T follicular helper cell (primary cell): ENCODE measurements at places on chromosomes 5 and 9.

- DNase-seq: no peak
Measured at GRCh38 chr9:31639451-31639850, 745.0 kb upstream of the ACO1 start.

GRCh38 chr9:70111641-70112236 lies 68.1 kb downstream of the MAMDC2 start:
- DNase-seq: no peak

DNA sequence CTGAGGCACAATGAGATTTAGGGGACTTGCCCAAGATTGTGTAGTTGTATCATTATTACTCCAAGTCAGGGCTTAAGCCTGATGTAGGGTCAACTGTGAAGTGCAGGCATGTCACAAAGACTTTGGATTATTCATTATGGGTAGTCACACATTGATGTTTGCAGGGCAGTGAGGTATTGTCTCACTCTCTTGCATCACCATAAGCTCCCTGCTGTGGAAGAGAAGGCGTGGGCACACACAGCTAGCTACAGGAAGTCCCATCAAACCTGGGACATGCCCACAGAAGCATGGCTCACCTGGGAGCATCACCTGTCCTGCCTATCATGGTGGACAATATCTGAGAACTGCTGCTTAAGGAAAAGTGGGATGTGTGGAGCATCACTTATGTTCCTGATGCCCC lies 42.1 kb downstream of the TMOD1 start:
- DNase-seq: no peak

GRCh38 chr9:91364702-91365101 lies 3.0 kb upstream of the AUH start:
- no peak for DNase-seq

GRCh38 chr5:169286572-169287300 lies 14.2 kb downstream of the SLIT3 start:
- no peak for DNase-seq

DNA sequence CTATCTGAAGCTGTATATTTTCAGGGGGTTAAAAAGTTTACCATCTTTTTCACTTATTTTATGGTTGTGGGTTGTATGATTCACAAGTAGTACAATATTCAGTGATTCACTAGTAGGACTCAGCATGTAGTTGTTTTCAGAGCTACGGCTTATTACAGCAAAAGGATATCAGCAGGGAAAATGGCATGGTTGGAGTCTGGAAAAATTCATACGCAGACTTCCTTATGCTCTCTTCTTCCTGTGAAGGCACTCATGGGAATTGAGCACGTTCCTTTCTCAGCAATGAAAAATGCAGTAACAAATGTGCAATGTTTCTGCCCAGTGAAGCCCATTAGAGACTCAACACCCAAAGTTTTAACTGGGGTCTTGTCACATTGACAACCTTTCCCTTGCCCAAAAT lies 250.5 kb downstream of the KCNN2 start:
- DNase-seq: no peak

DNA sequence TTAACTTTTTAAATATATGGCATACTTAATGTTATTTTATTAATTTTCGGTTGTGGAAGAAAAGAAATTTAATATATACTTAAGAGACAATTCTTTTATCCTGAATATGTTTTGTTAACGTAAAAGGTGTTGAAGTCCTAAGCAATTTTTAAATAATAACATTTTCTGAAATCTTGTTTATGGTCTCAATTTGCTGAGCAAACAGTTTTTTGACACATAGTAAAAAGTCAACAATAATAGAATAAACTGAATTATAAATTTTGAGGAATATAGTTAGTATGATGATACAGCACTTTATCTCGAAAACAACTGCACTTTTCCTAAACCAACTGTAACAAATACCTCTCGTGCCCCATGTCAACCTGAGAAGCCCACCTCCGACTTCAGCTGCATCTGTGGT lies 229.8 kb upstream of the TARS1 start:
- DNase-seq: no peak

- DNase-seq: no peak
Measured at GRCh38 chr9:132946211-132946610, 1.8 kb upstream of the TSC1 start.

- DNase-seq: no peak
Measured at GRCh38 chr9:223152-223551, 8.5 kb downstream of the DOCK8 start.

DNA sequence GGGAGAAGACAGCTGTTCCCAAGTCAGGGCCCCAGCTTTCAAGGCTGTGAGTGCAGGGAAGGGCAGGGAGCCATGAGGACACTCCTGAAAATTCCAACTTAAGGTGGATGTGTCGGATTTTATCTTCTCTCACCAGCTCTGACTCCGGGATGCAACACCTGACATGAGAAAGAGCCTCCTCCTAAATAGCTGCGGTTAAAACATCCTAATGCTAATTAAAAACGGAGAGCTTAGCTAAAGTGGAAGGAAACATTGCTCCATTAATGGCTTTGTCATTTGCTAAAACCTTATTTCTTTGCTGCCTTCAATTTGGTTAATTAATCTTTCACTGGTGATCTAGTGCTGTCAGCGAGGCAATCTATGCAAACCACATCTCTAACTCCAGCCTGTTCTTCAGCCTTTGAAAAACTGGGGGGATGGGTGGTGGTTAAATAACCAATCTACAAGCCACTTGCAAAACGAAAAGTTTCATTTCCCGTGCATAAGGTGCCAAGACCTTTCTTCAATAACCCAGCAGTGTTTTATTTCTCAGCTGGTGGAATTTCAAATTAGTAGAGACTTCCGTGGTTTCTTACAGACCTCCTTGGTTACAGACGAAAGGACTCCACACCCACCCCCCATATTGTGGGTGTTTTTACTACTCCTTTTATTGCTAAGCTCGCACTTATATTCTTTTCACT lies 379.6 kb downstream of the MLLT3 start:
- no peak for DNase-seq

- no peak for DNase-seq
Measured at GRCh38 chr9:13351778-13352386, 72.4 kb upstream of the MPDZ start.

GRCh38 chr5:151014680-151015343 lies 5.6 kb upstream of the GPX3 start:
- DNase-seq: no peak

GRCh38 chr5:14435481-14435880 lies 146.1 kb upstream of the OTULINL start:
- no peak for DNase-seq

DNA sequence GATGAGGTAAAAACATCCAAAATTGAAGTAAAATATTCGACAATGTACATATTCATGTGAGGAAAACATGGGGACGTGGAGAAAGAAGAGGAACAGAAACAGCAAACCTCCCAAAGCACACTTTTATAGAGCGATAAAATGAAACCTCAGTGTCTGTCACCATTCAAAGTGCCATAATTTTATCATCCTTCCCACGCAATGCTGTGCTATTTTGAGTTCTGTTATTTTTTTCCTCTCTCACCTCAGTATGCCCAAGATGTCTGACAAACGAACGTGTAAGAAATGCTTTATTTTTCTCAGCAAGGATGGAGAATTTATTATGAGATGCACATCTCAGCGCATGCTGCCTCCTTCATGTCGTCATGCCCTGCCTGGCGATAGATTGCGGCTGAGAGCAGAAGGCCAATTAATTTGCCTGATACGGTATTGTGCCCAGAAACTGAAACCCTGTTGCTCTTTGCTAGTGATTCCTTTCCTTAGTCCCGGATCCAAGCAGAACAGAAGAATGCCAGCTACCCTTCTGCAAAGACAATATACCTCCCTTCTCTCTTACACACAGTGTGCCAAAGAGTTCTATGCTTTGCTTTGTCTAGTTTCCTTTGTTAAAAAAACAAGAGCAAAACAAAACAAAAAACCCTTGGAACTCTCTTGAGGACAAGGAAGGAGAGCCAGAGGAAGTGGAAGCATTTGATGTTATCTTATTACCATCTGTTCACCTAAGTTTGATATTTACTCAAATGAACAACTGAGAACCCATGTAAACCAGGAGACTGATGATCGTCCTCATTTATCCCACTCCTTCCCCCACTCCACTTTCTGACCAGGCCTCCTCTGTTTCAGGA lies 192.4 kb downstream of the SEMA6A start:
- DNase-seq: no peak

DNA sequence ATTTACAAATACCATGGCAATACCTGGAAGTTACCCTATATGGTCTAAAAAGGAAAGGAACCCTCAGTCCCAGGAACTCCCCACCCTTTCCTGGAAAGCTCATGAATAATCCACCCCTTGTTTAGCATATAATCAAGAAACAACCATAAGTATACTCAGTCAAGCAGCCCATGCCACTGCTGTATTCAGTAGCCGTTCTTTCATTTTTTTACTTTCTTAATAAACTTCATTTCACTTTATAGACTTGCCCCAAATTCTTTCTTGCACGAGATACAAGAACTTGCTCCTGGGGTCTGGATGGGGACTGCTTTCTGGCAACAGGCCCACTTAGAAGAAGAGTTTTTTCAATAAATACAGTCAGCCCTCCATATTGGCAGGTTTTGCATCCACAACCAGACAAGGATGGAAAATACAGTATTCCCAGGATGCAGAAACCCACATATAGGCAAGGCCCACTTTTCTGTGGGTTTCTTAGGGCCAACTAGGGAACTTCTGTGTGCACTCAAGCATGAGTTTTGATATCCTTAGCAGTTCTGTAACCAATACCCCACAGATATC lies 2.8 kb upstream of the TBCA start:
- DNase-seq: no peak

DNA sequence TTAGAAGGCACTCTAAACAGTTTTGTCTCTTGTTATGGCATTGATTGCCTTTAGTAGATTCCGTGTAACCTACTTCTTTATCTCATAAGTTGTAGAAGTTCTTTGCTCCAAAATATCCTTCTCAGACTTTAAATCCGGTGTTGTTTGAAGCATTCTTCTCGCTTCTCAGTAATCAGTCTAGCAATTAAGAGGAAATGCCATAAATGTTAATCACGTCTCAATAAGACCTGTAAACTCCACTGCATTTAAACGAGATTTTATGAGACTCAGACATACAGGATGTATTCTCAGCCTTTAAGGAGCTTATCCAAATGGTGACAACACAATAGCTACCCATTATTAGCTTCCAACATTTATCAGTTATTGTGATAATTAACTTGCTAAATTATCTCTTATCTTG lies 7.7 kb upstream of the C5 start:
- no peak for DNase-seq

GRCh38 chr5:142206801-142207200 lies 98.2 kb downstream of the NDFIP1 start:
- no peak for DNase-seq

DNA sequence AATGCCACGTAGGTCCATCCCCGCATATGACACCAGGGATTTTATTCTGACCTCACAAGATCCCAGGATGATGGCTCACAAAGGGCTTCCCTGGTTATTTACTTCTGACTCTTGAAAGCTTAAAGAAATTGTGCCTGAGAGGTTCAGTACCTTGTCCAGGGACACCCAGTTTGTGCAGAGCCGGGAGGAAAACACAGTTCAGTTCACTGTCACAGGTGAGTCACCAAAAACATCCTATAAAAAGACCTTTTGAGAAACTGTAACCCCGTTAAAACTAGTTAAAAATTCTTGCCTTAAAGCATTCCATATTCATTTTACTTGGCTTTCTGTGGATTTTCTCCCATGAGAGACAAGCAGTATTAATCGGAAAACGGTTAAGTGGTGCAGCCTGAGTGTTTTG lies 56.6 kb downstream of the ZNF510 start:
- no peak for DNase-seq

DNA sequence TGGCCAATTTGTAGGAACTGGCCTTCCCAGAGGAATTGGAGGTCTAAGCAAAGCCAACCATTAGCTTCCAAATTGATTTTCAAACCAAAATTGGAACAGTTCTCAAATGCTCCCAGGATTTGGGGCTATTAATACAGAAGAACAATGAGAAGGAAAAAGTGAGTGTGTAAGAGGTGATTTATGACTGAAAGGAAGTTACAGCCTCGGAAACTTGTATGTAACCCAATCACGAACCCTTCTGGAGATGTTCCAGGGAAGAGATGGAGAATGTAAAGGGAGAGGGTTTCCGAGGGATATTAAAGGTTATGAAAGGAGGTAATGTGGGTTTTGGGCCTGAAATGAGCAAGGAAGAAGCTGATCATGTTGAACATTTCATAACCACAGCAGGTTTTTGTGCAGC lies 93.2 kb upstream of the CXCL14 start:
- DNase-seq: no peak

GRCh38 chr5:156350256-156350655 lies 23.3 kb downstream of the SGCD start:
- no peak for DNase-seq

DNA sequence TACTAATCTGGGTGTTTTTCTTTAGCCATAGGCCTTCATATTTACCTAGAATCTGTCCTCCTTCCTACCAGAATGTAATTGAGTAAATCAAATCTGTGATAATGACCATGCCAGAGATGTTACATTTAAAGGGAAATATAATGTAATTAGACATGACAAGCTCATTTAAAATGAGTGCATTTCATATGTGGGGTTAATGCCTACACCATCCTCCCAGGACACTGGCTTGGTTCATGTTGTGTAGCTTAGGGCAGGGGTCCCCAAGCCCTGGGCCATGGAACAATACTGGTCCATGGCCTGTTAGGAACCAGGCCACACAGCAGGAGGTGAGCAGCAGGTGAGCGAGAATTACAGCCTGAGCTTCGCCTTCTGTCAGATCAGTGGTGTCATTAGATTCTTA lies 276.9 kb upstream of the DAP start:
- no peak for DNase-seq

GRCh38 chr5:154625031-154625430 lies 130.1 kb upstream of the LARP1 start:
- DNase-seq: no peak

- DNase-seq: no peak
Measured at GRCh38 chr5:173826086-173826427, 62.1 kb upstream of the CPEB4 start.

DNA sequence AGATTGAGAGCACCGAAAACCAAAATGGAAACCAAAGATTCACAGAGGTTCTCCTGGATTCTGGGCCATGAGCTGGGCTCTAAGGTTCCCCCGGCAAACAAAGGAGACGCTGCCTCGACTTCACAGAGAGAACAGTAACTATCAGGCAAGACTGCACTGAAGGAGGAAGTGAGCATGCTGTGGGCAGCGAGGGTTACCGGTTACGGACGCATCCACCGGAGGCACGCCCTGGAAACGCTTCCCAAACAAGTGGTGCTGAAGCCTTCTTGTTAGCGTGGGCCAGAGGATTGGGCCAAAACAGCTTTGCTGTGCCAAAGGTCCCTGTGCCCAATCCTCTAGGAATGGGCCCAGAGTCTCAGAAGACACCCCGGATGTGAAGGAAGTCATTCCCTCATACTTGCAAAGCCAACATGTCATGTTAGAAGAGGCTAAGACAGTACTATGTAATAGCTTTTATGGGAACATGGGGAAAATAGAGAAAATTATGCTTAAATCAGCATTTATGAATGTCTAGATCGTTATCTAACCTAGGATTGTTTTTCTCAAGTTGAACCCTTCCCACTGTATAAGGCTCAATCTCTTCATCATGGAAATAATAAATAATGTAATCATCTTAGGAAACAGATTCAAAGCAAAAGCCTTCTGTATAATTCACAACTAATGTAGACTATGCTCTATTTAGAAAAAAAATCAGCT lies 145.4 kb downstream of the GABBR2 start:
- no peak for DNase-seq

GRCh38 chr5:10607023-10607665 lies 43.3 kb downstream of the ANKRD33B start:
- DNase-seq: no peak
